T-helper 2 cell (primary cell): ENCODE measurements at places on chromosomes 1 and 21.

GRCh38 chr21:40723317-40723716 lies 123.6 kb downstream of the DSCAM start:
- no peak for DNase-seq

DNA sequence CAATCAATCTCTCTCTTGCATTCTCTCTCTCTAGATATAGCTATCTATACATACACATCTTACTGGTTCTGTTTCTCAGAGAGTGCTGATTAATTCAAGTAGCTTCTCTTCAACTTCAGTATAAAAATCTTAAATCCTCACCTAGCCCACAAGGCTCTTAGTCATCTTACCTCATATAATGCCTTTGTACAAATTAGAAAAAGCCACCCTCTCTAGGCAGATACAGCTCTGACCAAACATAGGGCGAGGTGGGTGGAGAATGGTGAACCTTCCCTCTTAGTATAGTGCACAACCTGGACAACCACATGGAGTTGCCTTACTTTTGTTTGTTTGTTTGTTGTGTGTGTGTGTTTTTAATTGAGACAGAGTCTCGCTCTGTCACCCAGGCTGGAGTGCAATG lies 5.1 kb upstream of the INAVA start:
- DNase-seq = peak; percentile 50

DNA sequence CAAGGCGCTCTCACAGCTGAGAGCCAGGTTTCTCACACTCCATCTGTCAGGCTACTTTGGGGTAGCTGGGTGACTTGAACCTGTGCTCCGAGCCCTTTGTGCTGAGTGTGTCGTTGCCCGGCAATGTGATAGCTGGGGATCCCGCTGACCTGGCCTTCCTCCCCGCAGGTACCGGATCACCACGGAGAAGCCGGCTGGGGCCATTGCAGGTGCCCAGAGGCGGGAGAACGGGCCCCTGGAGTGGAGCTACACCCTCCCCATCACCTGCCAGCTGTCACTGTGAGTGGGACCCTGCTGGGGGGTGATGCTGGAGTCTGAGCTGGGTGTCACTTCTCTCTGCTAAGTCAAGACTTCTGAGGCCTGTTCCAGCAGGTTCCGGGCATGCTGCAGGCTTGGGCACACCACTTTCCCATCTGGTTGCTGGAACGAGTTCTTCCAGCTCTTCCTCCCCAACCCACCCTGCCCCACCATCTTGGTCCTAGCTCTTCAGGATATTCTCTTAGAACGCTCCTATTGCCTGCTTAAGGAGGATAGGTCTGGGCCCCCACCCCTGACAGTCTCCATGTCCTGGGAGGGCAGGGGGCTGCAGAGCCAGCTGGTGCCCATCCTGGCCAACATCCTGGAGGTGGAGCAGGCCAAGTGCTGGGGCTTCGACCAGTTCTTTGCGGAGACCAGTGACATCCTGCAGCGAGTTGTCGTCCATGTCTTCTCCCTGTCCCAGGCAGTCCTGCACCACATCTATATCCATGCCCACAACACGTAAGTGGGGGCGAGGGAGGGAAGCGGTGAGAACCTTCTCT lies 7.5 kb downstream of the IKBKE start:
- DNase-seq = no peak

DNA sequence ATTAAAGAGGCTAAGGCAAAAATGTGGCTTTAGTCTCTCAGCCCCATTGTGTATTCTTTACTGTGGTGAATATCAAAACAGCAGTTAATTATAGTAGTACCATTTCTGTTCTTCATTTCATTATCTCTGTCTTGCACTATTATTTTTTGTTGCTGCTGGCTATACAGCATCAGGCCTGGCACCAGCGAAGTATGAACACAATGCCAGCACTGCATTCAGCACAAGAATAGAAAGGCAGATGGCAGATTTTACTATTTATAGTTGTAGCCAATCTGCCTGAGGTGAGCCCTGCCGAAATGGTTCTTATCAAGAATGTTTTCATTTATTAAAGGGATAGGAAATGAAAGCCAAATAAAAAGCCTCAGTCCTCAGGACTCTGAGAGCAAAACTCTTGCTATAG lies 72.1 kb downstream of the GPR52 start:
- no peak for DNase-seq

GRCh38 chr1:218242171-218242570 lies 42.9 kb upstream of the RRP15 start:
- DNase-seq = no peak

DNA sequence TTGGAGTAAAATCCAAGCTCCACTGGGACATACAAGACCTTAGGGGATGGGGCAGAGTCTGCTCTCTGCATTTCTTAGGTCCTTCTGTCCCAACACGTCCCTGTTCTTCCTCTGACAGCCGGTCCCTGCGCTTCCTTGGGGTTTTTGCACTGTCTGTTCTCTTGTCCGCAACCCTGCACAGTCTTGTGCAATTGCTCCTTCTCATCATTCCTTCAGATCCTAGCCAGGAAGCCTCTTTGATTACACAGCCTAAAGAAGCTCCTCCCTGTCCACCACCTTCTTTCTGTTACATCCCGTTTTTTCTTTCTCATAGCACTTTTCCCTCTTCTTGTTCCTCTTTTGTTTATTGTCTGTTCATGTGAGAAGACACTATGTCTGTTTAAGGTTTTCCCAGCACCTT lies 19.9 kb downstream of the ACOT11 start:
- no peak for DNase-seq

GRCh38 chr1:218803351-218803997 lies 370.2 kb upstream of the LYPLAL1 start:
- DNase-seq = no peak

DNA sequence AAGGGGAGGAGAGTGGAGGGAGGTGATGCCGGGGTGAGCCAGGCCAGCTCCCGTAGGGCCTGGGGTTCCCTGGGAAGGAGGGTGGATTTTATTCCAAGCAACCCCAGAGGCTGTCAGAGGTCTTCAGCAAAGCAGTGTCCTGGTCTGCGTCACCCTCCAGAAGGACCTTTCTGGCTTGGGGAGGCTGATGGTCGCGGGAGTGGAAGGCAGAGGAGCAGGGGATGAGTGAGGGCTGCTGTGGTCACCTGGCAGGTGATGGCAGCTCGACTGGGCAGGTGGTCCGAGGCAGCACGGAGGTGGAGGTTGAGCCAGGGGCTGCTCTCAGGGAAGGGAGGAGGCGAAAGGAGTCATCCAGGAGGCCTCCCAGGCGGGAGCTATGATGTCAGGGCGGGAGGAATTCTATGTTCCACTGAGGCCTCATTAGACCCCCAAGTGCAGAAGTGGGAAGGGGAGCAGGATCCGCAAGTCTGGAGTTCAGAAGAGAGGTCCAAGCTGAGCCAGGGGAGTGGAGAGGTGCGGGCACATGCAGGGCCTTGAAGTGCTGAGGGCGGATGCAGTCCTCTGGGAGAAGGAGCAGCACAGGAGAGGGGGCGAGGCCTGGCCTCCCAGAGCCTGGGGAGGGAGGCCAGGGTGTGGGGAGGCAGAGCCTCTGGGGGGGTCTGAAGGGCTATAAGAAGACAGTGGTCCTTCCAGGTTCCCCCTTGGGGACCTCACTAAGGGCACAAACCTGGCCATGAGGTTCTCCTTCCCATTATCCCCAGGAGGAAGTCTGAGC lies 33.3 kb downstream of the BMP8A start:
- no peak for DNase-seq

GRCh38 chr1:218666263-218666662 lies 321.1 kb downstream of the TGFB2 start:
- DNase-seq = no peak

DNA sequence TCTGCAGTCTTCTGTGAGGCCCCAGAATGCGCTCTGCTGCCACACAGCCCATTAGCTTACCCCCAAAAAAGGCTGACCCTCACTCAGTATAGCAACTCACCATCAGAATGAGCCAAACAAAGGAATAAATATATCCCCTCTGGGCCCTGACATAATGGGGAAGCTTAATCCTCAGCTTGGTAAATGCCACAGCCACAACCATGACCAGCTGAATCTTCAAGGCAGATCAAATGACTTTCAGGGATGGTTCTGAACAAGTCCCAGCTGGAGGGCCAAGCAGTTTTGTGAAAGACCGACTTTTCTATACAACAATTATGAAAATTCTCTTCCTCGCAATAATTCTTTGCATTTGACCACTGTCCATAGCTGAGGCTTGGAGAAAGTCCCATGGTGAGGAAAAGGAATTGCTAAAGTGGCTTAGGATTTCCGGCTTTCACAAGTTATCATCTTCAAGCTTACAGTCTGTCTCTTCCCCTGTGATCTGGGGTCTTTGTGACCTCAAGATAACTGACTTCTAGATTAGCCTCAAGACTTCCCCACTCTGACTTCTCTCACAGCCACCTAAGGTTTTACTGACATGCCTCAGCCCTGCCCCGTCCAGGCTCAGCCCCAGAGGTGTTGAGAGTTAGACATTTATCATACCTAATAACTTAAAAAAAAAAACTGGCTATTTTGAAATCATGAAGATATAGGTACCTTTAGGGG lies 47.8 kb upstream of the PBX1 start:
- no peak for DNase-seq

GRCh38 chr1:243580984-243581383 lies 269.1 kb downstream of the AKT3 start:
- no peak for DNase-seq

DNA sequence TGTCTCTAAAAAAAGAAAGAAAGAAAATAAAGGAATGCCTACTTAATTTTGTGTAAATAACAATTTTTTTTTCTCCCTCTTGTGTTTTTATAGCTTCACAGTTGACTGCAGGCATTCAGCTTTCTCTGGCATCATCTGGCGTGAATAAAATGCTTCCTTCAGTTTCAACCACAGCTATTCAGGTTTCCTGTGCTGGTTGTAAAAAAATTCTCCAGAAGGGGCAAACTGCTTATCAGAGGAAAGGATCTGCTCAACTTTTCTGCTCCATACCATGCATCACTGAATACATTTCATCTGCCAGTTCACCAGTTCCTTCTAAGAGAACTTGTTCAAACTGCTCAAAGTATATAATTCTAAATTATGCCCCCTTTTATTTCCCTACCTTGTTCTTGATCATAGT lies 18.0 kb downstream of the ZMYM1 start:
- no peak for DNase-seq

DNA sequence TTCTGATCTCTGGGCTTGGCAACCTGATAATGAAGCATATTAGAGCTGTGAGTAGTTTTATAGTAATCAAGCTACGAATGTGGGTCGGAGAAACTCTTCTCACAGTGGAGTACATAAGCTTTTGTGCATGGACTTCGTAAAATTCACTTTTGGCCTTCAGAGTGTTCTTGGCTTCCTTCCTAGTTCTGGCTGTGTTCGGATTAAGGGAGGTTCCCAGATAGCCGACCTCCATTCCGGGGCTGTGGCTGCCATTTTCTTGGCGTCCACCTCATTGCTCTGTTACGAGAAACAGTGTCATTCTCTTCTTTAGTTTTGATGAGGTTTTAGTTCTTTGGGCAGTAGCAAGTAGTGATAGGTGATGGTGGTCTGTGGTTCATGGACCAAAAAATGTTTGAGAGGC lies 26.3 kb downstream of the CAMTA1 start:
- DNase-seq = no peak

- DNase-seq = no peak
These were observed 18.1 kb upstream of the SNX27 start for GRCh38 chr1:151593730-151594129.

DNA sequence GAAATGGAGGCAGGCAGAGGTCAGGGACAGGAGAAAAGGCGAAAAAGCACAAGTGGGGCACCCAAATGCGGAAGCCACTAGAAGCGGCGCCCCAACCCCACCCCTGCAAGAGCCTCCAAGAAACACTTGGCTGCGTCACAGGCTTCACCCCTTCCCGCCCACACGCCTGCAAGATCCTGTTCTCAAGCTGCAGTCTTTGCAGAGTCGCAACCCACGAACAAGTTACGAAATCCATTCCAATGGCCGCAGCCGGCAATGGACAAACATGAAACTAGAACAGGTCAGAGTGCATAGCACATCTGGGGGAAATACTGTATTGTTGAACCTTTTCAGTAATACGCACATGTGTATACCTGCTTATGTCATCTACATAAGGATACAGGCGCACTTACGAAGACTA lies 103.6 kb downstream of the PSMG1 start:
- DNase-seq = no peak

DNA sequence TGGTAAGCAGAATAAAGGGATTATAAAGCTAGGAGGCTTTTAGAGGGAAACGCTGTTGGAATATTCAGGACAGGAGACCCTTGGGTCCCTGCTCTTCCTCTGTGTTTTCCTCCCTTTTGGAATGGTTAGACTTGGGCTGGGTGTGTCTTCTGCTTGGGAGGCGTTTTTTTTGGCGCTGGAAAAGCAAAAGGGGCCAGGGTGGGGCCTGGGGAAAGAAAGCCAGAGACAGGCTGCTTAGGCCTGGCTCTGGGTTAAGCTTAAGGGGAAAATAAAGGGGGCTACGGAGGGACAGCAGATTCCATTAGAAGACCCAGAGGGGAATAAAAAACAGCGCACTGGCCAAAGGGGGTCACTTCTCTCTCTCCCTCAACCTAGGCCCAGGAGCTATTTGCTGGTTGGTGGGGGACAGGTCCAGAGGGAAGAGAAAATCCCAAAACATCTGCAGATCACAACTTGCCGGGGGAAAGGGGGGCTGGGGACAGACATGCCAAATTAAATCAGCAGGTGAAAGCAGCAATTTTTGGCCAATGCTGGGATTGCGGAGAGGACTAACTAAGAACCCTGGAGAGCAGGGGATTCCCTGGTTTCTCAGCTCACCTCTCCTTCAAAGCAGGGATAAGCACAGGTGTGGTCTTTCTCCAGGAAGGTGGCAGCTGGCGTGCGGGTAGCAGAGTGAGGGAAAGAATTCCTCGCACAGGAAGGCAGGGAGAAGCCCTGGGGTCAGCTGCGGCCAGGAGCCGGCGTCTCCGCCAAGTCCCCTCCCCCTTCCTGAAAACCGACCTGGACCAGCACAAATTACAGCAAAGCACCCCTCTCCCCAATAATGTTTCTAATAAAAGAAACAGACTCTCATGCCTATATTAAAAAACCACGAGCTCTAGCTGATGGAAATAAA lies 82.2 kb upstream of the AK4 start:
- no peak for DNase-seq

DNA sequence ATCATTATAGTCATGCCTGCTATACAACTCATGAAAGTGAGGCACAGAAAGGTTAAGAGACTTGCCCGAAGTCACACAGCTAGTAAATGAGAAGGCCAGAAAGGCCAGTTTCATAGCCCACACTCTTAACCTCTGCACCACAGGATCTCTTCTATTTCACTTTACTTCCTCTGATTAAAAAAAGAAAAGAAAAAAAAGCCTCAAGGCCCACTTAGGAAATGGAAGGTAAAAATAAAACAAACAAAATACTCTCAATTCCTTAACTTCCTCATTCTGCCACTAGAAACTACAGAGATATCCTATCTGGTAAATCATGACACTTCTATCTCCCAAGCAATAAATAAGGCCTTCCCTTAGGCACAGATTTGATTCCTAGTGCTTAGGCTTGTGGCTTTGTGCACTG lies 7.6 kb upstream of the ENAH start:
- DNase-seq = no peak
